ENCODE measurements at places on chromosomes 12 and 14. TPM values are rescaled to one million over a fixed set of nuclear protein-coding genes. Genes with fewer than 3 reads are reported as not detected.

Gene SLC39A5
- not detected for total RNA-seq

Gene PLA2G1B
- total RNA-seq, result not detected

Gene FGF6
- total RNA-seq, result not detected

Gene ARG2
- total RNA-seq, result 3.8 TPM

Gene HOXC12
- 0.62 TPM for total RNA-seq

Gene IGF1
- total RNA-seq, result 0.24 TPM

- no peak for DNase-seq
These were observed 41.4 kb downstream of the PRPF40B start for GRCh38 chr12:49664591-49665239.

DNA sequence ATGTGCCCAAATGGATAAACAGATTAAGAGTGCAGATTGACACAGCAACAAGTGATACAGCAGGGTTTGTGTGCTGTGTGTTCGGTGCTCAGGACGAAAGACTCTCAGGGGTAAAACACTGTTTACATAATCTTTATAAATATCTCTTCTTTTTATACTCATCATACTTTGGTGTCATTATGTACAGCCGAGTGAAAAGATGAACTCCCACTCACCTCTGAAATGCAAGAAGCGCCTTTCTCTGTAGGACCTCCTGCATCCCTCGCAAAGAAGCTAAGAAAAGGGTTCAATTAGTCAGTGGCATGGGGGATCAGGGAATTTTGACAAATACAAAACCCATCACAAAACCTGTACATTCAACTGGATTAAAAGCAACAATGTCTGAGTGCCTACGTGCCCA is 163.6 kb downstream of the TTC7B start:
- no peak for DNase-seq

DNA sequence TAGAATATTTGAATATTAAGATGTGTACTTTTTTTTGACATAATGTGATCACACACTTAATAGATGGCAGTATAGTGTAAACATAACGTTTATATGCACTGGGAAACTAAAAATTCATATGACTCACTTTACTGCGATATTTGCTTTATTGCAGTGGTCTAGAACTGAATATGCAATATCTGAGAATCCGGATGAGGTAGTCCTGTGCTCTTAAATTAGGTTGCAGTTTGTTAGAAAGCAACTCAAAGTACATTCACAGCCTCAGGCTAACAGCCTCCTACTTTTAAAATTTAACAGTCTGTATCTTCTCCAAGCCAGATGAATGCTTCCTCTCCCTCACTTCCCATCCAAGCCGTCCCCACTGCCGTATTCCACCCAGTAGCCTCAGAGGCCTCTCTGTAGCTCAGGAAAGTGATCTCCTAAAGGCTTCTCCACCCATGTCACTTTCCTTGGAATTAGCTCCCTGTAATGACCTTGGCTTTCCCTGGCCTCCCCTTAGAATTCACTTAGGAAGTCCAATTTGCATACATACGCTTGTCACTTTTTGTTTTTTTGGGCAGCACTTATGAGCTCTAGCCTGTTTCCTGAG is 43.7 kb downstream of the TESPA1 start:
- DNase-seq, result no peak

DNA sequence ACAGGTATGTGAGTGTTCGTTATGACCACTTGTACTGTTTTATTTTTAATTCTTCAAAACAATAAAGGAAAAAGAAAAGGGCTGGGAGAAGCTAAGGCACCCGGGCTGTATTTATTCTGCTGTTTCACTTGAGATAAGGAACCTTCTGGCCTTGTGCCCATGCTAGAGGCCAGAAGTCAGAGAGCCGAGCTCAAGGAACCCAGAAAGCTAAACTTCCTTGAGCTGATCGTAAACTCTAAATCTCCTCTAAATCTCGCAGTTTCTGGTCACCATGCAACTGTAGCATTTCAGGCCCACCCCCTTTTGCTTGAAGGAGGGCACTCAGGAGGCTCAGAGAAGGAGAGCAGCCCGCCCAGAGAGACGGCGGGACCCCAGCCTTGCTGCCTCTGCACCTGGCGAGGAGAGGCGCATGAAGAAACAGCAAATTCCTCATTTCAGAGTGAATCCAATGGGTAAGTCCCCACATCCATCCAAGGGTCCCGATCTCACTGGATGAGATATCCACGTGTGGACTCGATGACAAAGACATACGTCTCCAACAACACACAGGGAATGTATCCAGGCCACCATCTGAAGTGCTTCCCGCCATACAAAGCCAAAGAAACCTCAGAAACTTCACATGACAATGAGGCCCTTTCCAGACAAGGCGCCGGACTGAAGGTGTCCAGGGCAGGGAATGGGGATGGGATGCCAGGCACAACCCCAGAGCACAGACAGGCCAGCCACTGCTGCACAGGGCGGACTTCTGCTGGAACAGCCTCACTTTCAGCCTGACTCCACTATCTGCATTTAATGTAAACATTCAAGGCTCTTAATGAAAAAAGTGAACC is 14.6 kb downstream of the CCDC88C start:
- DNase-seq, result no peak

- DNase-seq, result no peak
These were observed 235.2 kb upstream of the TMPO start for GRCh38 chr12:98280152-98280551.

DNA sequence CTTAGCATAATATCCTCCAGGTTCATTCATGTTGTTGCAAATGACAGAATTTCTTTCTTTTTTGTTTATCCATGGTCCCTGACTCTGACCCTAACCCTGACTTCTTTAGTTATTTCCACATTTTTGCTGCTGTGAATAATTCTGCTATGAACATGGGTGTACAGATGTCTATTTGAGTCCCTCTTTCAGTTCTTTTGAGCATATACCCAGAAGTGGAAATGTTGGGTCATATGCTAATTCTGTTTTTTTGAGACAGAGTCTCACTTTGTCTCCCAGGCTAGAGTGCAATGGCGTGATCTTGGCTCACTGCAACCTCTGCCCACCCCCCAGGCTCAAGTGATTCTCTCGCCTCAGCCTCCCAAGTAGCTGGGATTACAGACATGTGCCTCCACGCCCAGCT is 33.1 kb downstream of the KNTC1 start:
- no peak for DNase-seq

- no peak for DNase-seq
These were observed 20.1 kb upstream of the MAGOHB start for GRCh38 chr12:10633541-10633940.

DNA sequence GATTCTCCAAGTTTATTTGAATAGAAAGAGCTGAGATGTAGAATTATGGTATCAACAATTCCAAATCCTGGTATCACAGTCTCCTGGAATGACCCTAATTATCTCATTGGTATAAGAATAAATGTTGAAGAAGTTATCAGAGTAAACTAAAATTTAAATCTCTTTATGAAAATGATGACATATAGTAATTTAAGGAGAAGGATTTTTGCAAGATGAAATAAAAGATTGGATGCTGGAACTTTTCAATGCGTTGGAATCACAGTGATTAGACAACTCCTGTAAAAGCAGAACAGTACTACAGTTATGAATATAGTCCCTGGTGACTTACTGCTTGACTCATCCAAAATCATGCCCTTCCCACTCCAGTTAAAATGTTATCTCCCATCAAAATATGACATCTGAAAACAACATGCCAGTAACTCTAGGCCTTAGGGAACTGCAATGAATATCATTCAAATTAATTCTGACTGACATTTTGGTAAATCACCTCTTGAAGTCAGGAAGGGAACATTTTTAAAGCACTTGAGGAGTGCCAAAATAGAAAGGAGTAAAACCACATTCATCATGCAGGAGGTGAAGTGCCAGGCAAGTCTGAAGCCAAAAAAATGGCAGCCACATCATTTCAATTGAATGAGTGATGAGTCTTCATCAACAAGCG is 197.8 kb upstream of the PRKD1 start:
- peak; percentile 7 for DNase-seq

- no peak for DNase-seq
These were observed 252.1 kb downstream of the BCAT1 start for GRCh38 chr12:24696800-24697199.

DNA sequence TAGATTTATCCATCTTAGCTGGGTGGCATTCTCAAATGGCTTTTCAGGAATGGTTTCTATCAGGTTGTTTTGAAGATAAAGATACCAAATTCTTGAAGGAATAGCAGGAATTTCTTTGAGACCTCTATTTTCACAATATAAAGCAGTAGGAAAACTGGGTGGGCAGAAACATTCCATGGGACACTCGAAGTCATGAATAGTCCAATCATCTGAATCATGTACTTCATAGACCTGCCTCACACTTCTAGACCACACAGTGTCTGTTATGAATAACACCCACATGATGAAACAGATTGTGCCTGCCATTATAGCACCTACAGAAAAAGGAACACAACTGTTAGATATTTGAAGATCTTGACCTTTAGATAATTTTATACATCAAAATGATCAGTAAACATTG is 1.8 kb downstream of the KERA start:
- DNase-seq, result no peak

- no peak for DNase-seq
These were observed 388.0 kb downstream of the VRK1 start for GRCh38 chr14:97185186-97185585.

Measured in myocyte (in vitro differentiated cells).